ENCODE measurements at places on chromosomes 2 and 18.

DNA sequence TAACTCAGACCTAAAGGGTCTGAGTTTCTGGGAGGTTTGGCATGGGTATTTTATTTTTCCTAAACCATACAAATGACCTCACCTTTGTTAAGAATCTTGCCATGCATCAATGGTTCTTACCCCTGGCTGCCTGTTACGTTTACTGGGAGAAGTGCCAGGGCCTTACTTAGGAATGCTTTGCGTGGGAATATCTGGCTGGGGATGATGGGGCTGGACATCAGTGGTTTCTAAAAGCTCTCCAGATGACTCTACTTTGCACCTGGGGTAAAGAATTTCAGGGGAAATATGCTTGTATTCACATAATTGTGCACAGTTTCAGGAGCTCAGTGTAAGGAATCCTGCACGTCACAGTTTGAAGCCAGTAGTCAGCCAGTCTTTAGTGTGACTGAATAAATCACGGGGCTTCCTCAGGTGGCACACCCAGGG is 18.2 kb upstream of the DAW1 start:
- DNase-seq: no peak

DNA sequence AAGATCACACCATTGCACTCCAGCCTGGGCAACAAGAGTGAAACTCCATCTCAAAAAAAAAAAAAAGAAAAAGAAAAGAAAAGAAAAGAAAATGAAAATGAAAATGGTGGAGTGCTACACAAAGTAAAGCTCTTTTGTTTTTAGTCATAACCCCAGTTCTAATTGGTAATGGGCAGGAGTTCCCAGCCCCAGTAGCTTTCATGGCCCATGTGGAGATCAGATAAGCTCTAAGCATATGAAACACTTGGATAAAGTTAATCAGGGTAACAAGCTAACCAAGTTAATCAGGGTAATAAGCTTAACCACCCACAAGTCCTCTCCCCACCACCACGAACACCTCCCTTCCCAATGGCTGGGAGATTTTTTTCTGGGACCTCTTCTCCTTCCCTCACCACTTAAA is 240.8 kb downstream of the BCL11A start:
- no peak for DNase-seq

DNA sequence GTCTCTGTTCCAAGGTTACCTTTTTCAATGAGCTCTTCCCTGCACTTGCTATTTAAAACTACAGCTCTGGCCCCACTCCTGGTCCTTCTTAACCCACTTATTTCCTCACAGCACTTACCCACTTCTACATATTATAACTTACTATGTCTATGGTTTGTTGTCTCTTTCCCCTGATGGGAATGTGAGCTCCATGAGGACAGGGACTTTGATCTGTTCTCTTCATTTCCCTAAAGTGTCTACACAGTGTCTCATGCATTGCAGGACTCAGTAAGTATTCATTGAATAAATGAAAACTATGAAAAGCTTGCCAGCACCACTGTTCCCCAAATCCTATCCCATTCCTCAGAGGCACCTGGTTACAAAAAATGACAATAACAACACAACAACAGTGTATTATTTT is 18.3 kb upstream of the ACYP2 start:
- DNase-seq: no peak

DNA sequence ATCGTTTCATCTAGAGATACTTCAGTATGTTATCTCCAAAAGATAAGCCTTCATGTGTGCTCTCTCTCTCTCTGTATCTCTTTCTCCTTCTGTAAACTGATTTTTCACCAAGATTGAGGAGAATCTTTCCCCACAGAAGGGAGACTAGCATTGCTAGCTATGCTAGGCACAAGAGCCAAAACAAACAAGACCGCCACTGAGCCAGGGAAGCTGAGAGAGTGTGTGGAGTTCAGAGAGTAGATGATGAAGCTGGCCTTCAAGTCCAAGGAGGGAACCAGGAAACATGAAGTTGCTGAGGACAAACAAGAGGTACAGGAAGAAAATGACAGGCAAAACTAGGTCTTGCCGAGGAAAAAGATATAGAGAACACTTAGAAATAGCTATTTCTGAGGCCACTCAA is 23.4 kb downstream of the DAPL1 start:
- no peak for DNase-seq

DNA sequence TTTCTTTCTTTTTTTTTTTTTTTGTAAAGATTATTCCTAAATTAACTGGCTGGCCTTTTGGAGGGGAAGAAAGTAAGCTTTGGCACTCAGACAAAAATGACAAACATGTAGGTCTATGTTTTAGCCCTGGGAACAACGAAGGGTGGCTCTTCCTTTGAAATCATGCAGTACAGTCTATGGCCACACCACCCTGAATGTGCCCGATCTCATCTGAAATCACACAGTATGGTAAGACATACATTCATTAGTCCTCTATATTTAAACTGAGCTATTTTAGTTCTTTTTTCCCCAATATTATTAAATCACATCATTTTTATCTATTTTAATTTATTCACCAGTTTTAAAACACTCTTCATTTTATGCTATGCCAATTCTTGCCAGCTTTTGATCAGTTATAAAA is 48.2 kb downstream of the PLA2R1 start:
- no peak for DNase-seq

GRCh38 chr2:232901736-232902578 is 31.9 kb downstream of the SNORC start:
- peak; percentile 6 for DNase-seq

DNA sequence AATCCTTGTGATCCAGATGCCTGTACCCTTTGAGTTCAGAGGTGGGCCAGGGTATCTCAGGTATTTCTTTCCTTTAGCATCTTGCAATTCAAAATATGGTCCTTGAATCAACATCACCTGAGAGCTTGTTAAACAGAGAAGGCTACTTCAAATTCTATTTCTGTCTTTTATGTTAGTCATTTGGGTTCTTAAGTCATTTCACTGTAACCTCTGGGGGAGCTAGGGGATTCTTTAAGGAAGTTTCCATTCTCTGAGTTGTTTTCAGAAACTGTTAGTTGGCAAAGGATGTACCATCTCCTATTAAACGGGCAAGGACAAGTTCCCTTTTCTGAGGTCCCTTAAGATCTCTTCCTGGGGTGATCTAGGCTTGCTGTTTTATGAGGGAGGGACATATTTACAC is 16.6 kb downstream of the CFLAR start:
- no peak for DNase-seq

DNA sequence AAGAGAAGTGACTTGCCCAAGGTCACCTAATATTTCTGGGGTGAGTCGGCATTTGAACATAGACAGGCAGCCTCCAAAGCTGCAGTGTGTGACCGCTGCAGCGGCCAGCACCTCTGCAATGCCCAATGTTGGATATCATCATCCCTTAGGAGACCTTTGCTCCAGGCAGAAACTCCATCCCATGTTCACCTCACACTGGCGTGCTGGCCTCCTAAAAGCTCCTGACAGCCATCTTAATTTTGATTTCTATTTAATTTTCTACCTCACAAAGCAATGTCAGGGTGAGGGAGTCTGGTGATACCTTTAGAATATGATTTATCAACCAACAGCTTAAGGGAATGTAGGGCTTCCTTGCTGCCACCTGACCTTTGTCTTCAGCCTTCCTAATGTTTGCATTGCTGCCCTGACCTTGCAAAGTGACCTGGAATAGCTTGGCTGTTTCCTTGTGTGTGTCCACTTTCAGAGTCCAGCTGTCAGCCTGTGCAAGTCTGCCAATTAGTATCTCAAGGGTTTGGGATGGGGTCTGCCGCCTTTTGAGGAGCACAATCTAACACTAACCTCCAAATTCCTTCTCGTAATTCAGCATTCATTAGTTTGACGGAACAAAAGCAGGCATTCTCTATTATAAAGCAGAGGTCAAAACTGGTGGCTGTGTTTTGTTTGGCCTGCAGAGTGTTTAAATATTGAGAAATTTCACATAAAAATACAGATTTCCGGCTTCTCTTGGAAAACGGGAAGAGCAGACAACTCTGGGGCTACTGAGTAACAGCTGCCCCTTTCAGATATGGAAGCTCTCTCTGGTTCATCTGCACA is 127.6 kb downstream of the PLEKHM3 start:
- DNase-seq: no peak

DNA sequence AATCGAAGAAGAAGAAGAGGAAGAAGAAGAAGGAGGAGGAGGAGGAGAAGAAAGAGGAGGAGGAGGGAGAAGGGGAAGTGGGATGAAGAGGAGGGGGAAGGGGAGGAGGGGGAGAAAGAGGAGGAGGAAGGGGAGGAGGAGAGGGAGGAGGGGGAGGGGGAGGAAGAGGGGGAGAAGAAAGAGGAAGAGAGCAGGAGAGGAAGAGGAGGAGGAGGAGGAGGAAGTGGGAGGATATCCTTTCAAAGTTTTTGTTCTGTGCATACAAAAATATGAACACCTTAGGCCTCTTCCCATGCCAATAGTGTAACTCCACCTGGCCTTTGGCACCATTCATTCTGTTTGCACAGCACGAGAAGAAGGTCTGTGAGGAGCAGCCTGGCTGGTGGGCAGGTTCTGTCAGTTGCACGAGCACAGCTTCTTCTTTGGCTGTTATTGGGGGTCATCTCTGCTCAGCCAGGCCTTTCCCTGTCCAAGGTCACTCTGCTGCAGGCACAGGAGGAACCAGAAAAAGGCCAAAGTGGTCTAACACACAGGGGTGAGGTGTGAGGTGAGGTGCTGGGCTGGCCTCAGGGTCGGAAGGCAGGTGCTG is 25.8 kb upstream of the PLB1 start:
- DNase-seq: no peak

DNA sequence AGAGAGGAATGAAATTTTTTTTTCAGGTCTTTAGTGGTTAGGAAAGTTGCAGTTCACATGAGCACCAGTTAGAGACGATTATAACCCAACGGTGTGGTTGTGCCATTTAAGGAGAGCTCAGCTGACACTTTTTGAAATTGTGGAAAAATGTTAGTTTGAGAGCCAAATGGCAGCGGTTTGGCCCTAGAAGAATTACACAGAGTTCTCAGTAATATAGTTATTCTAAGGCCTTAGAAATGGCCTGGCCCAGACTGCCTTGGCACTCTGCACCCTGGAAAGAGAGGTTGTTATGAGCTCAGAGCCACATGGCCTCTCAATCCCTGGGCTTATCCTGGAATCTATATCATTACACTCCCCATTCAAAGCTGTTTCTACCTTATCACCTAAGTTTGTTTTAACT is 117.4 kb downstream of the RHBDD1 start:
- DNase-seq: no peak

DNA sequence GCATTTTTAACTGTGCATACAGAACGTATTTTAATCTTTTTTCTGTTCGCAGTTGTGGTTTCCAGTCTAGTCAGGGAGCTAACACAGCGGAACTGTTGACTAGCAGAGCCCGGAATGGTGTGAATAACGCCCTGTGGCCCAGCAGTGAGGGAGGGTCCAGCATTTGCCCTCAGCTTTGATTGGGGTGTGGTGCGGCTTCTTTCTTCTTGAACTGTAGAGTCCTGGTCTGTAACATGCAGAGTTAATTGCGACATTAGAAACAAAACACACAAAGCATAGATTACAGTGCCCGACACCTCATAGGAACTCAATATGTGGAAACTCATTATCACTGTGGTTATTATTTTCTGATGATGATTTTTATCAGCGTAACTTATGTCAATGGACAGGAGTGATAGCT is 253.6 kb downstream of the SOX11 start:
- no peak for DNase-seq

- no peak for DNase-seq
These were observed 82.1 kb upstream of the TANK start for GRCh38 chr2:161078211-161078539.

DNA sequence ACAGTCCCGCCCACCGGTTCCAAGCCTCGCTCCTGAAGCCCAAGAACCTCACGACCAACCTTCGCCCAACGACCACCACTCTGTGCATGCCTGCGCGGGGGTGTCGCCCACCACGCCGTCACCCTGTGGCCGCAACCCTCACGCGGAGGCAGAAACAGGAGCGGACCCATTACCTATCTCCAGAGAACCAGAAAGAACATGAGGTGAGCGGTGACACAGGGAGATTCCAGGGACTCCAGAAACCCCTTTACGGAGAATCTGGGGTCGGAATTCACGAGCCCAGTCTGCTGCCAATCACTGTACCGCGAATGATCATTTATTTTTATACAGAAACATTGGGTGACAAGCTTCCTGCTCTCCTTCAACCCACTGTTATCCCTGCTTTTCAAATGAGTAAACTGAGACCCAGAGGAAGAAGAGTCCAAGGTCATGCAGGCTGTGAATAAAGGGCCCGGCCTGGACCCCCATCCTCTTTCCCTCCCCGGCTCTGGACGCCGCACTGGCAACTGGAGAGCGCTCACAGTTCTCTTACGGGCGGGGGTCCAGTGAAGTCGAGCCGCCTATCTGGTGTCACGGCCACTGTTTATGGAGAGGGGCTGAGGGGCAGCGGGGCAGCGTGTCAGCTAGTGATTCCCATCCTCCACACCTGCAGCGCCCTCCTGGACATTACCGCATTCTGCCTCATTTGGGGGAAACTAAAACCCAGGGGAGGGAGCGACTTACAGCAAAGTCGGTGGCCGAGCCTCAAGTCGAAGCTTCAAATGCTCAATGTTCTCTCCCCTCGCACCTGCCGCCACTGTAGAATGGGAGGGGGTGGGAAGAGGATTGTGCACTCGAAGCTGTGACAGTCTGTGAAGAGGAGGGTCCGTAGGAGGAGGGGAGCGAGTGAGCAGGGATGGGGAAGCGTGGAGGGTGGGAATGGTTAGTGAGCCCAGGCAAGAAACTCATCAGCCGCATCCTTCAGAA is 723 bp upstream of the SLC30A3 start:
- no peak for DNase-seq

DNA sequence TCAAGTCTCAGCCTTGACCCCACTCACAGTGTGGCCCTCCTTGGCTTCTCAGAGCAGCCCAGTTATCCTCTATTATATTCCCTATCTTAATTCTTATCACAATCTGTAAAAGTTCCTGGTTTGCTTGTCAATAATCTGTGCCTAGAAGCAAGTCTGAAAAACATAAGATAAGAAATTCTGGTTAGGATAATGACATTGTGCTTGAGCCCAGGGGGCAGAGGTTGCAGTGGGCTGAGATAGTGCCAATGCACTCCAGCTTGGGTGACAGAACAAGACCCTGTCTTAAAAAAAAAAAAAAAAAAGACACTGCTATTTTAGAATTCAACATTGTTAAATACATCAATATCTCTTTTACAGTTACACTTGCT is 63.9 kb downstream of the TMEM131 start:
- DNase-seq: no peak

DNA sequence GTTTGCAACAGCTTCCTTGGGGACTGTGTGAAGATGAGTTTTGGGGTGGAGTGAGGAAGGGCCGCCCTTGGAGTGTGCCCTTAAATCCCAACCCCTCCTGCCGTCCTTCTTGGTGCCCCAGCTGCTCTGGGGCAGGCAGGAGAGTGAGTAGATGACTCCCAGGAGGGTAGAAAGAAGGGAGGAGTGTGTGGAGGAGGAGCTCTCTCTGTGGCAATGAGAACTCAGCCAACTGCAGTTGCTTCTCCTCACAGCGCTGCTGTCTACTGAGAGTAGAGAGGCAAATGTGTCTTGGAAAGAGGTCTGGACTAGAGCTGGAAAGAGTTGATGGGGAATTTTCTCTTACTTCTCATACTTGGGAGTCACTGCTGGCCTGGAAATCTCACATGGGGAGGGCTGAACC is 21.8 kb upstream of the SIX2 start:
- no peak for DNase-seq

DNA sequence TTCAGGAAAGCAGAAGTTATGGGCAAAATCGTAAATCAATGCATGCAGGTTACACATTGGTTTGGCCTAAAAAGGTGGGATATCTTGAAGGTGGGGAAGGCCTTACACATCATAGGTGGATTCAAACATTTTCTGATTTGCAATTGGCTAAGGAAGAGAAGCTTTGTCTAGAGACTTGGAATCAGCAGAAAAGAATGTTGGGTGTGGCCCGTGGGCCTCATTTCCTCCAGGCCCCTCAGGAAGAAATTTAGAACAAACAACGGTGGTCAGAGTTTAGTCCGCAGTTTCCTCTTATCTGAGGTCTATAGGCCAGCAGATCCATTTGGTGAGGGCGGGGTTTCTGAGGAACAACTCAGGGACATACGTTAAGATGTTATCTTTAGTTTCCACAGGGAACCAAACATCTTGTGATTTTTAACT is 50.9 kb upstream of the AFF3 start:
- no peak for DNase-seq
